ENCODE measurements at places on chromosomes 2 and 18. TPM values are rescaled to one million over a fixed set of nuclear protein-coding genes. Genes with fewer than 3 reads are reported as not detected.

CCDC93 gene
- total RNA-seq: 30.6 TPM

- no peak for ATAC-seq
Measured at GRCh38 chr18:31146809-31147208, 15.8 kb downstream of the DSC1 start.

DNA sequence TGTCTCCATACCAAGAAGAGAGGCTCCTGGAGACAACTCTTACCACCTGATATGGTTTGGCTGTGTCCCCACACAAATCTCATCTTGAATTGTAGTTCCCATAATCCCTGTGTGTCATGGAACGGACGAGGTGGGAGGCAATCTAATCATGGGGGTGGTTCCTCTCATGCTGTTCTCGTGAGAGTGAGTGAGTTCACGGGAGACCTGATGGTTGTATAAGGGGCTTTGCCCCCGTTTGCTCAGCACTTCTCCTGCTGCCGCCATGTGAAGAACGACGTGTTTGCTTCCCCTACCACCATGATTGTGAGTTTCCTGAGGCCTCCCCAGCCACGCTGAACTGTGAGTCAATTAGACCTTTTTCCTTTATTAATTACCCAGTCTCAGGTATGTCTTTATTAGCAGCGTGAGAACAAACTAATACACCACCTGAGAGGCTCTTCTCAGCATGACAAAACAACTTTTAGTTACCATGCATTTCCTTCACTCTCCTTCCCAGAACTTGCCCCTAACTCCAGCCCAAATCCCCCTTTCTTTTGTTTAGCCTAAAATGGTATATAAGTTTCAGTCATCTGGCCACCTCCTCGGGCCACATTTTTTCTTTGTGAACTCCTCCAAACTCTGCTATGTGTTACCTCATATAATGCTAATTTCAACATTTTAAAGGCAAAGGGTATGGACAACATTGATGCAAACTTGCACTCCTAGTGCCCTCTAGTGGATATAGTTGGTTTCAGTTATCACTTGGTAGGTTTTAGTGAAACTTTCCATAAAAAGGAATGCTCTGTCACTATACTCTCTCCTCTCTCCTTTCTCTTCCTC is 58.6 kb upstream of the SLC25A52 start:
- peak; percentile 55 for ATAC-seq

GRCh38 chr18:33424266-33424946 is 16.1 kb downstream of the CCDC178 start:
- no peak for ATAC-seq

DNA sequence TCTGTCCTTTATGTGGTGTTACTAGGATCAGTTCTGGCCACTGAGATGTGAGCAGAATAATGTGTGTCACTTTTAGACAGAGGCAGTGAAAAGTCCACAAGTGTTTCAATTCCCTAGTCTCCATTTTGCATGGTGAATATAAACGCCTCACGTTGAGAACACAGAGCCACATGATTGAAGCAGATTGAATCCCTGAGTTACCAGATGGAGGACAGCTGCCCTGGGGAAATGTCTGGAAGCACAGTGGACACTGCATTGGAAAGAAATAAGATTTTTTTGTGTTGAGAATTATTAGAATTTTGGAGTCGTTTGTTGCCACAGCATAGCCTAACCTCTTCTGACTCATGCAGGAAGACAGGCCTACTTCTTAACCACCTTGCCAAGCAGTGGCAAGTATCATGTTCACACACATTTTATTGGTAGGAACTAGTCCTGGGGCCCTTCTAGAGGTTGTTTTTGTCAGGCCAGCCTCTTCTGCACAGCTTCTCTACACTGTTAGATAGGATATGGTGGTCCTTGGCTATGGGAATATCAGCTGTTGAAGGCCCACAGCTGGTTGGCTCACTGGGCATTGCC is 188.6 kb downstream of the TMEM182 start:
- peak; percentile 23 for ATAC-seq

- no peak for ATAC-seq
Measured at GRCh38 chr2:125455110-125455509, 1200.8 kb upstream of the GYPC start.

UGT1A7 gene
- total RNA-seq: not detected

DNA sequence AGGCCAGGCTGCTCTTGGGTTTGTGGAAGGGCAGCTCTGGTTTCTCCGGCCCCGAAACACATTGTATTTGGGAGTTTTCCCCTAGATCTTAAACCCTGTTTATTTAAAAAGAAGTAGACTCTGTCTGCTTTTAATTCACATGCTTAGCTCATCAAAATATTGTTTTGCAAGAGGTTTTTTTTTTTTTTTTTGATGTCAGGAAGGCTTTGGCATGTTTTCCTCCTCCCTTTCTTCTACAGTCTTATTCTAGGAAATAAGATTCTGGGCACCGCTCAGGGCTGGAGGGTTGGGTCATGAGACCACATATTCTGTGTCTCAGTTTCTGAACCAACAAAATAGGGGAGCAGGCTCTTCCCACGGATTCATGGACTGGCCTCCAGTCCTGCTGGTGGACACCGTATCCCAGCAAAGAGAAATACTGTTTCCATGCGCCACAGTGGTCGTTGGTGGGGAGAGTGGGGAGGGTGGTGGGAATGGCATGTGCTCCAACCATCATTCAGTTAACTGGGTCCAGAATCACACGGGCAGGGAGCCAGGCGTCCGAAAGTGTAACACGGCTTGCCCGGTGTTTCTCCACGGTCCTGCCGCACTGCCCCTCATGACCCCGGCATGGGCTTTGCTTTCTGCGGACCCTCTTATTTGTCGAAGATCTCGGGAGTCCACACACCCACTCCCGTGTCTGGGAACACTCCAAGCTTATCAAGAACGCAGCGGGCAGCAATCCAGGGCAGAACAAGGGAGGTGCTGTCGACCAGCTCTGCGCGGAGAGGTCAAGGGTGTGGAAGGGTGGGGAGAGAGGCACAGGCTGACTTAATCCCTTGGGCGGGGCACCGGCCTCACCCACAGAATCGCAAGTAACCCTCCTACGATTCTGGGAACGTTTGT is 176.7 kb downstream of the GLI2 start:
- no peak for ATAC-seq

GRCh38 chr2:182165202-182165601 is 179.5 kb downstream of the PPP1R1C start:
- ATAC-seq: no peak

DNA sequence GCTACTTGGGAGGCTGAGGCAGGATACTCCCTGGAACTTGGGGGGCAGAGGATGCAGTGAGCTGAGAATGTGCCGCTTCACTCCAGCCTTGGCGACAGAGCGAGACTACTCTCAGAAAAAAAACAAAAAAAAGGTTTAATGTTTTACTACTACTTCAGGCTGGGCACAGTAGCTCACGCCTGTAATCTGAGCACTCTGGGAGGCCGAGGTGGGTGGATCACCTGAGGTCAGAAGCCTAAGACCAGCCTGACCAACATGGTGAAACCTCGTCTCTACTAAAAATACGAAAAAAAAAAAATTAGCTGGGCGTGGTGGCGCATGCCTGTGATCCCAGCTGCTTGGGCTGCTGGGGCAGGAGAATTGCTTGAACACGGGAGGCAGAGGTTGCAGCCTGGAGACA is 75.7 kb upstream of the ATIC start:
- no peak for ATAC-seq

- ATAC-seq: no peak
Measured at GRCh38 chr2:85226783-85227182, 93.6 kb downstream of the TCF7L1 start.

- peak; percentile 71 for ATAC-seq
Measured at GRCh38 chr2:189204322-189204941, 24.9 kb upstream of the COL5A2 start.

GRCh38 chr2:67898595-67898994 is 164.2 kb downstream of the C1D start:
- no peak for ATAC-seq

PLGLB1 gene
- 1.8 TPM for total RNA-seq

LRRC30 gene
- not detected for total RNA-seq

GLI2 gene
- total RNA-seq: not detected

- no peak for ATAC-seq
Measured at GRCh38 chr18:3679241-3679640, 229.3 kb downstream of the TGIF1 start.

PLA2R1 gene
- 0.02 TPM for total RNA-seq

GRCh38 chr2:96878796-96879544 is 9.1 kb upstream of the SEMA4C start:
- no peak for ATAC-seq

DNPEP gene
- 80.9 TPM for total RNA-seq
